ENCODE measurements at places on chromosomes 12 and 14.

DNA sequence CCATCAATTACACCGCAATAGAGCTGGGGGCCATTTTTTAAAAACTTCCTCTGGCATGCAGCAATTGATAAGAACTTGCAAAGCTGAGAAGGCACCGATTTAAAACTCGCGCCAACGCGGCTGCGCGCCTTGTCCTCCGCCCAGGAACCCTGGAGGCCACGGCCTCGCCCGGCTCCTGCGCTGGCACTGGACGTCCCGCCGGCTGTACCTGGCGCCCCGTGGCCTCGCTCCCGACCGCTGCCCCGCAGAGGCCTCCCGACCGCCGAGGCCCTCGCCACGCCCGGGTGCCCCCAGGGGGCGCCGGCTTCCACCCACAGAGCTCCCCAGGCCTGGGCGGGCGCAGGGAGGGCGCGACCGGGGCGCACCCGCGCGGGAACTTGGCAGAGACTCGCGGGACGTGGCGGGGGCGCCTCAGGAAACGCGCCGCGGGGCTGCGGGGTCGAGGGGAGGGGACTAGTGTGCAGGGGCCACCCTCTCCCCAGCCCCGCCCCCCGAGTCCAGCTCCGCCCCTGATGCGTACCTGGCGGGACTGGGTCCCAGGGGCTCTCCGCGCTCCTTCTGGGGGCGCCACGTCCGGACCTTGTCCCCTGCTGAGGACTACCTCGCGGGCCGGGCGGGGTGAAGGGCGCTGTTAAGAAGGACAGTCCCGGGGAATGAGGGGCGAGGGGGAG lies 65.7 kb downstream of the TNFAIP2 start:
- DNase-seq = no peak

DNA sequence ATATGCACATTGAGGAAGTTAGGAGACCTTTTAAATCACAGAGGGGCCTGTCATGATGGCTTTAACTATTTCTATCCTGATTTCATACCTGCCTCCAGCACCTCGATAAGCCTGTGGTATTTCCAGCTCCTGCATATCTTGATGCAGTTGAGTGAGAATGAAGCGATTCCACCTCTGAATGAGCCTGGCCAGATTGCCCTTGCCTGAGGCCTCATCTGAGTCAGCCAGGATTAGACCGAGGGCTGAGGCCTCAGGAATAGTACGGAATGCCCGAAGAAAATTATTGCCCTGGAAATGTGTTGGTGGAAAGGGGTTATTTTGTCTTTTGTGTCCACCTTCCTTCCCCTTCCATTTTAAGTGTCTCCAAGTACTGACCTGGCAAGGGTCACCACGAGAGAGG lies 8.4 kb upstream of the CNPY2 start:
- DNase-seq = no peak

DNA sequence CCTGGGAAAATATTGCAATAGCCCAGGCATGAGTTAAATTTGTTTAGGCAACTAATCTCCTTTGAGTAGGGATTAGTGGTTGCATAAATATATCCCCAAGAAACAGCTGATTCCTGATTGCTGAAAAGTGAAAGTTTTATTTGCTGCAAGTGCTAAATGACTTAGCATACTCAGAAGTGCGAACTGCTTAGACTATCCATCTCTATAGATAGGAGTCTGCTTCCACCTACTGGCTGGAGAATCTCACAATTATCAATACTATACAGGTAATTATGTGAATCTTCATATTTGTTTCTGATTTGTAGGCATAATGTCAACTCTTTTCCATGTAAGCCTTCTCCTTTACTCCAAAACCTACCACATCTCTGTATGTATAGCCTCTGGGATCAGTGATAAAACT lies 12.0 kb upstream of the SLCO1B3 start:
- no peak for DNase-seq

DNA sequence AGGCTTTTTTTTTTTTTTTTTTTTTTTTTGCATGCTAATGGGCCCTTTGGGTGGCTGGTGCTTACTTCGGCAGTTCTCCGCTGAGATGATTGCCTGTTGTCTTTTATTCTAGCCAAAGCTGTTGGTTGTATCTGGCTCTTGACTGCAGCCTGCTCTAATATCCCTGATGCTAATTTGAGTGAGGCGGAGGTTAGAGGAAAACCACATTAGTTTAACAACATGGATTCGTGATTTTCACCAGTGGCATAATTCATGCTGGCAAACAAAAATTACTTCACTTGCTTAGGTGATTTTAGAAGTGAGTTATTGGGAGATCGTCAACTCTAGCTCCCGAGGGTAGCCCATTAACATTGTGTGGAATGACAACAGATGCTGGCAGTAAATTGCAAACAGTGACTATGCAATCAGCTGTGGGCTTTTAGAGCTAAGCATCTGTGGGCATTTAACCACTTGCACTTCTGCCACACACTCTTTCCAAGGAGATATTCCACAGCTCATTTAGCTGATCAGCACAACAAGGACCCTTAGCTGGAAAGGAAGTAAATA lies 97.6 kb upstream of the ZDHHC17 start:
- DNase-seq = peak; percentile 67

DNA sequence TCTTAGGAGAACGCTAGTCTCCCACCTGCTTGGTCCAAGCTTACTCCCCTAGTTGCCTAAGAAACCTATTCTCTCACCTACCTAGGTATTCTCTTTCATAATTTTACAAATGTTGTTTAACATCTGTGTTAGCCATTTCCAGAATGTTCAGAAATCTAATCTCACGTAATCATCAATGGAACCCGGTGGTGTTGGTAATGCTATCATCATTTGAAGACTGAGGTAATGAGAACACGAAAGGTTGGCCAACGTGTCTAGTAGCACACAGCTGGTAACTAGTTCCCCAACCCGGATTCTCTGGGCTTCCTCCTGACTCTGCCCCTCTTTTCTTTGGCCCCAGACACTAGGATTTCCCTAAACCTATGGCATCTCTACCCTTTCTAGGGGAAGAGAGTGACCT lies 43.8 kb upstream of the EMP1 start:
- DNase-seq = no peak

- DNase-seq = no peak
Observed at GRCh38 chr12:92899386-92900001, 29.6 kb downstream of the EEA1 start.

DNA sequence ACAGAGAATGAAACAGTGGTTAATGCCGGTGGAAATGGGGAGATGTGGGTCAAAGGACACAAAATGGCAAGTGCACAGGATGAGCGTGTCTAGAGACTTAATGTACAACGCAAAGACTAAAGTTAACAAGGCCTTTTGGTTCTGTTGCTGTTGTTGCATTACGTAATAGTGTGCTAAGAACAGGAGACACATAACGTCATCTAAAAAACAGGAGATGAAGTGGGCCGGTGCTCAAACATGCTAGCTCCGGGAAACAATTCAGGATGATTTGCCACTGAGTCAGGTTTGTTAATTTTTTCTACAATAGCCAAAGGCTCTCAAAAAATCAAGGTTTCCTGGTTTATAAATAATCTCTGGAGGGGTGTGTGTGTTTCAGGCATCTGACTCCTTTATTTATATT lies 55.5 kb downstream of the ETV6 start:
- DNase-seq = no peak

- peak; percentile 92 for DNase-seq
Observed at GRCh38 chr14:77204459-77204771, 22.8 kb downstream of the TMEM63C start.

DNA sequence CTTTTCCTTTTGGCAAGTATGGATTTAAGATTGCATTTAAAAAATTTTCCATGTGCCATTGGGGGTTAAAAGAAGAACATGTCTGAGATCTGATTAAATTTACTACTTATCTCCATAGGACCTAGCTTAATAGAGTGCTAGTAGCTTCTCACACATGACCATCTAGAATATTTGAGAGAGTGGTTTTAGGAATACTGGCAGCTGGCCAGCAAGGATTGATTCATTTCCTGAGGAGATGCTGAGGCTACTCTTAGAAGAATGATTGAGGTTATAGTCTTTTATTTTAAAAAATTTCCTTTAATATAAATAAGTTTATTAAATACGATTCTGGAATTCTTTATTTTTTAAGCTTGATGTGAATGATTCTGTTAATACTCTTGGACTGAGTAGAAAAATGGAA lies 56.2 kb downstream of the MIPOL1 start:
- DNase-seq = no peak

DNA sequence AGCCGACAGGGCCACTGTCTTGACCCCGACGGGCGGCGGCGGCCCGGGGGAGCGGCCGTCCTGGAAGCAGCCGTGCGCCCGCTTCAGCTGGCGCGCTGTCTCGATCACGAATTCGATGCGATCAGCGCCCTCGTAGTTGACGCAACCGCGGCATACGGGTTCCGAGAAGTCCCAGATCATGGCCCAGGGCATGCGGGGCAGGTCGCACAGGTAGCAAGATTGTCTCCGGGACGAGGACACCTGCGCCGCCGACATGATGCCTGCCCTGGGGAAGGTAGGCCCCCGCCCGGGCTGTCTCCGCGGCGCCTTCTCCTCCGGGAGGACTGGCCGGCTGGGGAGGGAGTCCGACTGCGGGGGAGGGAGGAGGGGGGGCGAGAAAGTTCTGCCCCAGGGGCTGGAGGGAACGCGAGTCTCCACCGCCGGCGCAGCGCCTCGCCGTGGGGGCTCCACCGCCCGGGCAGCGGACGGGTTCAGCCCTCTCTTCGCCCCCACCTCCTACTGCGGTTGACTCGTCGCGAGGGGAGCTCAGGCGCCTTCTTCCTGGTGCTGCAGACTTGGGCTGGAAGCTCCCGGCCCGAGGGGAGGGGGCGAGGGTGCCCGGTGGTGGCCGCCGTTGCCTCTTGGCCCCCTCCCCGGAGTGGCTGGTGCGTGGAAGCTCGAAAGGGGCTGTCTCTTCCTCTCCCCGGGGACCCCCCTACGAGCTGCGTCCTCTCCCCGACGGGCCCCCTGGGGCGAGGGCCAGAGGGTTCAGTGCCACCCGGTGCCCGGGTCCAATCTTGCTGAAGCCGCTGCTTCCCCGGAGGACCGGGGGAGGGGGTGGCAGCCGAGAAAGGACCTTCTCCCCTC lies 747 bp downstream of the IRF2BPL start:
- DNase-seq = no peak

DNA sequence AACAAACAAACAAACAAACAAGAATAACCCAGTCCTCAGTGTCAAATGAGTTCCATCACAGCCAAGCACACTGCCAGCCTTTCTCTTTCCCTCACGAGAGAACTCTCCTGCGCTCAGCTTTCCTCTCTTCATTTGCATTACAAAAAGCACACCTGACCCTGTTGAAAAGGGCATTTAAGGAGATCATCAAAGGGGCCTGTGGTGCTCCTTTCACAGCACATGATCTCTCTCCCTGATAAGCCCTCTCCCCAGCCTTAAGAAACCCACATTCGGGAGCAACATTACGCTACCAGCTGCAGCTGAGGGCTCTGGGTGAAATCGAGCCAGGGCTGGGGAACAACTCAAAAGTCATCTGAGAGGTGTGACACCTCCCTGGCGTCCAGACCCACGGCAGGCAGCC lies 165.6 kb upstream of the TMCC3 start:
- no peak for DNase-seq

DNA sequence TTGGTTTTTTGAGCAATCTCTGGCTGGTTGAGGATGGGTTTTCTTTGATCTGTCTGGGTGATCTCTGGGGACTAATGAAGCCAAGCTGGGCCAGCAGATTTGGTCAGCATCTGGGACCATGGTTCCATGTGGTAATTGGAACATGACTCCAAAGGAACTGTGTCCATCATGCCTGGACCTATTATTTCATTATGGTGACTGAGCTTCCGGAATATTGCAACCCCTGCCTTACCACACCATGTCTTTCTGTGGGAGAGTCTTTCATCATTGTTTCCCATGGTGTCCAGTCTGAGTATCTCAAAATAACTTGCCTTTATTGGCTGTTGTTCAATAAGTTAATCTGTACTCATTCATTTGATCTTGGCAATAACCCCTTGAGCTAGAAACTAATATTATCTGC lies 624.9 kb upstream of the TBX3 start:
- no peak for DNase-seq

DNA sequence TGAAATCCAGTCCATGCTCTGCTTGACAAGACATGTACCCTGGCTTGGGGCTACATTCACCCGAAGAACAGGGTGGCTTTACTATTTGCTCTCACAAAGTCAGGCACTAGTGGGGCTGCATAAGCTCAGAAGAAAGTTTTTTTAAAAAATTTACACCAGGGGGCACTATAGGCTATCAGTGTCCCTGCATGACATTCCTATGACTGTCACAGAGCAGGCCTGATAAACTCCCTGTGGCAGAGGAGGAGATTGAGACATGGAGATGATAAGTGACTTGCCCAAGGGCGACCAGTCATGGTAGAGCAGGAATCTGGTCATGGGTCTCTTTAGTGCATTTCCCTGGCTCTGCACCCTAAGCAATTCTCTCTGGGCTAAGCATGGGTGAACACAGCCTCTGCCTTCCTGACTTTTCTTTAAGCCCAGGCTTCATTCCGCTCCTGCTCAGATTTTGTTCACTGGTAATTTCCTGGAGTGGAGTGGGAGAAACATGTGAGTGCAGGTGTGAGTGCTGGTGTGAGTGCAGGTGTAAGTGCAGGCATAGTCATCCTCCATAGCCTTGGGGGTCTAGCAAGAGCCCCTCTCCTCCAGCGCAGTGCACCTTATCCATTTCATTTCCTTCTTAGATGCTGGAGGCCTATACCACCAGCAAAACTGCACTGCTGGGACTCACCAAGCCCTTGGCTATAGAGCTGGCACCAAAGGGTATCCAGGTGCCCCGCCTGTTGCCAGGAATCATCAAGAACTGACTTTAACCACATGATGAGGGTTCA lies 91.6 kb downstream of the DHRS2 start:
- no peak for DNase-seq

- DNase-seq = no peak
Observed at GRCh38 chr14:54366736-54367735, 29.8 kb upstream of the CDKN3 start.

GRCh38 chr12:27779920-27780611 lies at the start of the genes KLHL42 and MANSC4:
TSS of gene KLHL42 (plus strand) at chr12:27780233. CDS start at chr12:27780331, 98 bp downstream.
TSS of gene MANSC4 (minus strand) at chr12:27780236. CDS start at chr12:27771276, 8,960 bp downstream.
- no peak for DNase-seq

- no peak for DNase-seq
Observed at GRCh38 chr14:61226015-61226654, 55.0 kb downstream of the TMEM30B start.

GRCh38 chr12:20701106-20701505 lies 6.0 kb downstream of the SLCO1C1 start:
- DNase-seq = no peak

DNA sequence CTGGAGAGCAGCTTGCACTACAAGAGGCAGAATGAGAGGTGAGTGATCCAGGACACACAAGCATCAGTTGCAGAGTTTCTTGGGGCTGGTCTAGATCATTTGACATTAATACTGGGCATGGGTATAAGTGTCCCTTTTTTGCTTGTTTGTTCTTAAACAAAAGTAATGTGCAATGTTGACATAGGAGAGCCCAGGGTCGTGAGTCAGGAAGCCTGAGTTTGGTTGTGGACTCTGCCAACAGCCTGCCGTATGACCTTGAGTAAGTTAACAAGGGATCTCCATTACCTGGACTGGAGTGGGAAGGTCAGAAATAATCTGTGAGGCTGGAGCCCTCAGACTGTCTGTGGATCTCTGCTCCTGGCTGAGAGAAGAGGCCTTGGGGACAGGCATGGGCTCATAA lies 170.3 kb downstream of the KCNA5 start:
- no peak for DNase-seq

- no peak for DNase-seq
Observed at GRCh38 chr14:104572024-104572626, 7.4 kb upstream of the C14orf180 start.
